ENCODE measurements at places on chromosomes 2 and 18. TPM values are rescaled to one million over a fixed set of nuclear protein-coding genes. Genes with fewer than 3 reads are reported as not detected.

- DNase-seq = no peak
These were observed 235.1 kb downstream of the NCKAP5 start for GRCh38 chr2:133333181-133333580.

DNA sequence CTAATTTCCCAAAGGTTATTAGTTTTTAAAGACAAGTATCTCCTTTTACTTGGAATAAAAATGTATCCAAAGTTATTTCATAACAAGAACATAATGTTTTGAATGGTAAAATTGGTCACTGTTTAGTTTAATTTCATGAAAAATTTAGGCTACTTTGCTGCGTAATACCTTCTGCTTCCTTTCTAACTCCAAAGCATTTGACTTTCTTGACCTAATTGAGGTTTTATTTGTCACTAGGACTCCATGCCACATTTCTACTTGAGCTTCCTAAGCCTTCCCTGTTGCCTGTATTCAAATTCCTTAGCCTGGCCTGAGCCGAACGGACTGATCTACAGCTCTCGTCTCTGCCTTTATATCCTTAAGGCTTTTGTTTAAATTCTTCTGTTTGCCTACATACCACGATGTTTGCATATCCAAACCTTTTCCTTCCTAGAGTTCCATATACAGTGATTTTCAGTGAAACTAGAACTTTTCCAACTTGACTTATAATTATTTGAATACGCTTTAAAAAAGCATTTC is 25.1 kb downstream of the ARMC9 start:
- no peak for DNase-seq

- DNase-seq = peak; percentile 36
These were observed 565.5 kb upstream of the CHAC2 start for GRCh38 chr2:53202063-53202462.

DNA sequence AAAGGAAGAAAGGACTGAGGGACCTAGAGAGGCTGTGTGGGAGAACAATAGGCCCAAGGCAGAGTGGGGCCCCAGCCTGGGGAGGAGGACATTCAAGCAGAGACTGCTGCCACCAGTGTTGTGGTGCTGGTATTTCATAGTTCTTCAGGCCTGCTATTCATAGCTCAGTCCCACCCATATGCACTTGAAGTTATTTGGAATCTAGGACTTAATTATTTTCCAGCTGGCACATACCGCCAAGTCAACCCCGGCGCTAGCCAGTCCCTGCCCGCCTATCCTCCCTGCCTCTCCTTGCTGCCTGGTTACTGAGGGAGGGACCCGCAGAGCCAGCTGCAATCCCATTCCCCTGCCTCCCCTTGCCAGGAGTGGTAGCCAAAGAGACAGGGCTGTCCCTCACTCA is 141.2 kb downstream of the CABLES1 start:
- DNase-seq = peak; percentile 22

DNA sequence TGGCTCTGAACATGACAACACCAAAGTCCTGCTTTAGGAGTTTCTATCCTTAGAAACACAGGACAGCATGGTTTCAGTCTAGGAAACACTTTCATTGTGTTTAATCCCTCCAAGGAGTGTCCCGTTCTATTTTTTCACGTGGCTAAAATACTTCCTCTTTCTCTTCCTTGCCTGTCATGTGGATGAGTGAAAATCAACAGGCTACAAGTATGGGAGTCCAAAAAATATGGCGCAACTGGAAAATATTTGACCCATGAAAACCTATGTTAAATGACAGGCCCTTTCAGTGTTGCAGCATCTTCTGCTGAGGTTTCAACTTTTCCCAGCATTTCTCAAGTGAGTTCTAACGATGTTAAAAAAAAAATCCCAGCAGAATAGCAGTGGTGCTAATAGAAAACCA is 146.3 kb downstream of the LAMA3 start:
- no peak for DNase-seq

DNA sequence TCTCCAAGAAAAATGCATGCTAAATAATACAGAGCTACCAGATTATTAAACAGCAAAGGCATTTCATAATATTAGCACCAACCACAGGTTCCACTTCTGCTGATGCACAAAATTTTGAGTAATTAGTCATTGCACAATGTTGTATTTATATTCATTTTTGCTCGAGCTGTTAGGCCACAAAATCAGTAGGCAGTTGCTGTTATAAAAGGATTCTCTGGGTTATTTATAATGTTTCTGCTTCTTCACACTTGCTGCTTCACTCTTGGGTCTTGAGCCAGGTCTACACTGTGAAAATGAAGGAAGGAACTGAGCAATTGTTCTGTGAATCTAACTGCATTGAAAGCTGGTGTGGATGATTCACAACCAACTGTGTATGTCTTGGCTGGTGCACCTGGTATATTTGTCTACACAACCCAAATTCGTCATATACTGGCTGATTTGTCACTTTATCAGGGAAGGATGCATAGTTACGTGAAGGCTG is 38.3 kb downstream of the MRPL33 start:
- no peak for DNase-seq

- DNase-seq = no peak
These were observed 44.0 kb downstream of the MRPL35 start for GRCh38 chr2:86243272-86243671.

DNA sequence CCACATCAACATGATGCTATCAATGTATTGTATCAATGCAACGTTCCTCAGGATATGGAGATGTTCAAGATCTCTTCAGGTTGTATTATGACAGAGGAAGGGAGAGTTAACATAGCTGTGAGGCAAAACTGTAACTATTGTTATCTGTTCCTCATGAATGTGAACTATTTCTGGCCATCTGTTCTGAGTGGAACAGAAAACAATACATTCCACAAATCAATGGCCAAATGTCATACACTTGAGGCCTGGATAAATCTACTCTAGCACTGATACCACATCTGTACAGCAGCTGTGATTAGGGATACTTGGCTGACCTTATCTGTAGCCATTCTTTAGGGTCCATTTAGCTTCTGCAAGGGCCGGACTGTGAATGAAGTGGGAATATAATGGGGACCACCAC is 447.9 kb downstream of the IRS1 start:
- no peak for DNase-seq

The GPR17 gene
- 43.7 TPM for total RNA-seq

The UPP2 gene
- 0.55 TPM for total RNA-seq

The IMMT gene
- 66.9 TPM for total RNA-seq

The EVX2 gene
- 0.59 TPM for total RNA-seq

Data from spinal cord (tissue), 10 donors.